ENCODE measurements at places on chromosomes 5 and 9. TPM values are rescaled to one million over a fixed set of nuclear protein-coding genes. Genes with fewer than 3 reads are reported as not detected.

DNA sequence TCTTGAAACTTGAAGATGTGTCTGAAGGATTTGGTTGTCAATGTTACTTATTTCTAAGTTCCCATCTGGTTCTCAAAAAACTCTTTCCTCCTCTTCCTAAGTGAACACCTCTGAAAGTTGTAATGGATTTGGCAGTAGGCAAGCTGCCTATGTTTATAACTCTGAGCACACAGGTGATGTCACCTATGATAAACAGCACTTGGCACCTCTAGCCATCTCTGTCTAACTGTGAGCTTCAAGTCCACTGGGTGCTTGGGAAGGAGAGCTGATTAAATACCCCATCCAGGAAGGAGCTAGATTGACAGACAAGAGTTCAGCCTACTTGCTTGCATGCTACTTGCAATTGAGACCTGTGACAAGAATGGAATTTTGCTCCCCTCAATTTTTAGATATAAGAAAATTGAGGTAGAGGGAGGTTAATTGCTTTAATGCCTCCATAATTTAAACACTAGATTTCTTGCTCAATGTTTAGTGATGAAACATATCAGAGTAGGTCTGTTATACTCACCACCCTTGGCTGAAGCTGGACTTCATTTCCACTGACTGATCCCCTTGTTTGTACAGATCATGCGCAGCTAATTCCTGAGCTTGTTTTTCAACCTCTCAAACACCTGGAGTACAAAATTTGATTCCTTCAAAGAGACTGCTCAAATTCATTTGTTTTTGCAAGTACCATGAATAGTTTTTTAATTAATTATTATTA lies 49.9 kb downstream of the PDE4D start:
- DNase-seq, result no peak

Gene SLIT3
- total RNA-seq, result 20.7 TPM

Gene BTNL8
- not detected for total RNA-seq

DNA sequence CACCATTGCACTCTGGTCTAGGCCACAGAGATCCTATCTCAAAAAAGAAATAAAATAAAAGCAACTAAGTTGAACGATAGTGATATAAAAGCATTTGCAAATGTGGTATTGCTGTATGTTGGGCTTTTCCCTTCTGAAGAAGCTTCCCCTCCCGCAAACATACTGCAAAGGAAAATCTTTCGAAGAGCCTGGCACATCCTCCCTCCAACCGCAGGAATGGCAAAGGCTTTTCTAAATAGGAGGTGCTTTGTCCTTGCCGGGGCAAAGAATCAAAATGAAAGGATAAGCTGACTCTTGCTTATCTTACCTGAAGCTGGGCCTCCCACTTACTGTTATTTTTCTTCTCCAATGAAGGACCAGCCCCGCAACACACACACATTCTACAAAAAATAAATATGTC lies 45.8 kb downstream of the SERINC5 start:
- DNase-seq, result no peak

Data from dorsolateral prefrontal cortex (tissue), 122 donors.